ENCODE measurements at places on chromosomes 13 and 19. TPM values are rescaled to one million over a fixed set of nuclear protein-coding genes. Genes with fewer than 3 reads are reported as not detected.

GRCh38 chr19:7909471-7910067, 5.1 kb upstream of the TGFBR3L start:
- no peak overlapping the region for H3K27ac ChIP-seq
- H3K4me1 ChIP-seq = peaks cover 13% of the 10 kb centered on the region
- H3K36me3 ChIP-seq = peaks cover 11% of the 10 kb centered on the region
- DNase-seq = no peak

GRCh38 chr19:54302257-54302656, 10.7 kb downstream of the LILRA5 start:
- DNase-seq = no peak
- peaks cover 14% of the 10 kb centered on the region for H3K27me3 ChIP-seq
- H3K4me3 ChIP-seq = no peak overlapping the region
- H3K36me3 ChIP-seq = no peaks in the 10 kb centered on the region
- no peak overlapping the region for H3K27ac ChIP-seq

MYO16 gene
- not detected for total RNA-seq

- peak; percentile 51 for DNase-seq
- H3K27ac ChIP-seq = no peak overlapping the region
- H3K36me3 ChIP-seq = peaks cover 5% of the 10 kb centered on the region
- no peak overlapping the region for H3K4me3 ChIP-seq
Observed at GRCh38 chr19:55526216-55527196, 10.4 kb downstream of the SBK2 start.

Data from HFFc6 (cell line).